ENCODE measurements at places on chromosomes 5 and 9. TPM values are rescaled to one million over a fixed set of nuclear protein-coding genes. Genes with fewer than 3 reads are reported as not detected.

The DPM2 gene
- total RNA-seq, result 16.2 TPM

The TLX3 gene
- total RNA-seq, result not detected

The RASGRF2 gene
- 0.61 TPM for total RNA-seq

The TAL2 gene
- total RNA-seq, result 0.49 TPM

The INSL4 gene
- not detected for total RNA-seq

DNA sequence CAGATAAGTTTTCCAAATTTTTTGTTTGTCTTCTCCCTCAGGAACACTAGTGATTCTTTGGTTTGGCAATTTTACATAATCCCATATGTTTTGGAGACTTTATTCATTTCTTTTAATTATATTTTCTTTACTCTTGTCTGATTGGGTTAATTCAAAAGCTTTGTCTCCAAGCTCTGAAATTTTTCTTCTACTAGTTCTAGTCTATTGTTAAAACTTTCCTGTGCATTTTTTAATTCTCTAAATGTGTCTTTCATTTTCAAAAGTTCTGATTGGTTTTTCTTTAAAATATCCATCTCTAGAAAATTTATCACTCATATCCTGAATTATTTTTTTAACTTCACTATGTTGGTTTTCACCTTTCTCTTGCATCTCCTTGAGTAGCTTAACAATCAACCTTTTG, 92.2 kb downstream of the INVS start:
- no peak for DNase-seq

DNA sequence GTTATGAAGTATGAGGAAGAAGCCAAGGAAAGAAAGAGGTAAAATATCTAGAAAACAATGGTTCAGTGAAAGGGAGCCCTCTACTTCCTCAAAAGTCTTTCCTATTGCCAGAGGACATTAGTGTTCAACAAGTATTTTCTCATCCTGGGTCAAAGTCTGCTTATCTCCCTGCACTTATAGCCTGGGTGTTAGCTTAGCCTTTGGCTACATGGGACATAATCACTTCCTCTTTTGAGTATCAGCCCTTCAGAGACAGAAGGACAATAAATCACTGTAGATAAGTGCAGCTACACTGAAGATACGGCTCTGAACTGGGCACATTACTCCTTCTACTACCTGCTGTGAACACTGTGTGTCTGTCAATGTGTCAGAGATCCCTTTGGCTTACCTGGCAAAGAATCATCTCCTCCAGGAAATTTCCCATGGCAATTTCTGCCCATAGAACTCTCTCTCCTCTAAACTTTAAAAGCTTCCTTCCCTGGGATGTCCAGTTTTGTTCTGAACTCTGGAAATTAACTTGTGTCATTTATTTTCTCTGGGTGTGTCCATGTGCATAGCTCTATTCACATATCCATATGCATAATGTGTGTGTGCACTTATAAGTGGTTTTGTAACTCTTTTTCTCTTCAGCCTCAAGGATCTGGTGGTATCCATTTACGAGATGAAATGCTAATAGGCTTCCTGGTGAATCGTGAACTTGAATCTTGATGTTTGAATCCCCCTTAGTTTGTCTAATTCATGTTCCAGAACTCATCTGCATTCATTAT, 30.0 kb upstream of the RECK start:
- no peak for DNase-seq

- DNase-seq, result no peak
Measured at GRCh38 chr9:34540827-34541226, 18.0 kb upstream of the ENHO start.

DNA sequence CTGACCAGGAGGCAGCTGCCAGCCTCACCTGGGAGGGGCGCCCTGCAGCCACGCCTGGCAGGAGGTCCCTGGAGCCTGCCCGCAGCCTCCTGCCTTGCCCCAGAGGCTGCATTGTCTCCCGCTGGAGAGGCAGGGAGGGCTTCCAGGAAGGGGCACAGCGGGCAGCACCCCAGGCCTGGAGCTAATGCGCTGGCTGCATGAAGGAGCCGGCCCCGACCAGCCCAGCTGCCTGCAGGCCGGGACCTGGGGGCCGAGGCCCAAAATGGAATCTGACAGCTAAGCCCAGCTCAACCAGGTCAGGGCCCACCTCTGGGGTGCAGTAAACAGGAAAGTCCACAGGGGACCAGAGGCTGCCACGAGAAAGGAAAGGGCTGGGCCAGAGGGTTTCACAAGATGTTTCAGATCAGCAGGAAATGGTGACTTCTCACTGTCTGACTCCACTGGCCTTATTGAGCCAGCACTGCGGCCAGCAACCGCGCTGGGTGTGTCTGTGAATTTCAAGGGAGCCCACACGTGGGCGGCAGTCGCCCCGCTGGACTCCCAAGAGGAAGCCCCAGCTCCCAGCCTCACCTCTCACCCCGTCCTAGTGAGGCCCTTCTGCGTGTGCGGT, 18.6 kb upstream of the NOTCH1 start:
- DNase-seq, result no peak

DNA sequence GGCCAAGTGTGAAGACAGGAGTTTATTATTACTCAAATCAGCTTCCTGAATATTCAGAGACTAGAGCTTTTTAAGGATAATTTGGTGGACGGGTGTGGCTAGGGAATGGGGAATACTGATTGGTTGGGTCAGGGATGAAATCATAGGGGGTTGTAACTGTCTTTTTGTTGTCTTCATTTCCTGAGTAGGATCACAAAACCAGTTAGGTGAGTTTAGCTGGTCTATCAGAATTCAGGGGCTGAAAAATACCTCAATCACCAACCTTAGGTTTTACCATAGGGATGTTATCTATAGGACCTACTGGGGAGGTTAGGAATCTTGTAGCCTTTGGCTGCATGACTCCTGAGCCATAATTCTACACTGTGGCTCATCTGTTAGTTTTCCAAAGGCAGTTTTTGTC, 235.8 kb downstream of the YTHDC2 start:
- no peak for DNase-seq
